Right cardiac atrium (tissue), 5 donors: ENCODE measurements at places on chromosomes 3 and 15. TPM values are rescaled to one million over a fixed set of nuclear protein-coding genes. Genes with fewer than 3 reads are reported as not detected.

FANCD2OS gene
- not detected for total RNA-seq

- DNase-seq, result peak; percentile 86
Measured at GRCh38 chr3:169966951-169967915, 626 bp downstream of the SEC62 start.

GRCh38 chr3:38998086-38998485 is 53.7 kb downstream of the SCN11A start:
- DNase-seq, result no peak

GRCh38 chr3:102233881-102234280 is 200.9 kb upstream of the ZPLD1 start:
- DNase-seq, result no peak

DNA sequence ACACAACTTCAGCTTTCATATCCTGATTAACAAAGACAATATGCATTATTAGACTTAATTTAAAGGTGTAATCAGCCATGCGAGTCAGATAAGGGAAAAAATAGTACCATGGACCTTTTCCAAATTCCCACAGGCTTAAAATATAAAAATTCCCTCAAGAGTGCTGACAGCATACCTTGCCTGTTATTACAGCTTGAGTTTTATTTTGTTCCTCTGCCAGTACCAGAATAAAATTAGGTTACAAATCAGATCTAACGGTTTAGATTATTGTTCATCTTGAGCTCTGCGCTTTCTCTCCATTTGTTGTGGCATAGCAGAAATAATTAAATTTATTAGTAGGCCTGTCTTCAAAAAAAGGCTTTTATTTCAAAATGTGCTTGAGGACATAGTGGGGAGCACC is 250.3 kb downstream of the PTPRG start:
- no peak for DNase-seq
